ENCODE measurements at places on chromosomes 1 and 21.

- no peak for DNase-seq
Observed at GRCh38 chr1:231359113-231359512, 21.0 kb downstream of the SPRTN start.

- no peak for DNase-seq
Observed at GRCh38 chr1:54272772-54273091, 72.8 kb downstream of the MRPL37 start.

DNA sequence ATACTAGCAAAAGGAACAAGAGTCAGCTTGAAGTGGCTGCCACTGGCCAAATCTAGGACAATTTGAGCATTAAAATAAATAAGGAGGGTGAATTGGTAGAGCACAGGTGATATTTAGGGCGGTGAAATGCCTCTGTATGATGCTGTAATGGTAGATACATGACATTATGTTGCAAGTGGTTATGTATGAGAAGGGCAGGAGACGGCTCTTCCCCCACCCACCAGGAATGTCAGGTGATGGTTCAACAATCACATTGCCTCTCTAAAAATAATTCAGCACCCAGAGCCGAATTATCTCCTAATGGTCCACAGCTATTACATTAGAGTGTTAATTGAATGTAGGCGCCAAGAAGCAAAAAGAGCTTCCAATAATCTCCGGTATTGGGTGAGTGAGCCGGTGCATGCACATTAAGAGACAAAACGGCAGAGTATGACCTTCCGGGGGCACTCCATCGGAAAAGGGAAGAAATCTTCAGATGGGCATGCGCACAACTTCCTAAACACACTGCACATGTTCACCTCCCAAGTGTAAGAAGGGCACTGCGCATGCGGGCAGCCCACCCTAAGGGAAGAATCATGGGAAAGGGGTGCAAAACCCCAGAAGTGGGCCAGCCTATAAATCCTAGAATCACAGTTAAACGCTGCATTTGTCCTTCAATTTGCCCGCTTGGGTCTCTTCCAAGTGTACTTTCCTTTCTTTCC lies 6.8 kb upstream of the IFNAR1 start:
- DNase-seq = no peak

GRCh38 chr1:200288226-200288625 lies 121.6 kb downstream of the ZNF281 start:
- DNase-seq = no peak

GRCh38 chr1:93961906-93962305 lies 52.7 kb upstream of the GCLM start:
- DNase-seq = no peak

- DNase-seq = no peak
Observed at GRCh38 chr21:46617267-46618051, 12.6 kb upstream of the S100B start.

GRCh38 chr1:167158813-167159275 lies 61.8 kb upstream of the POU2F1 start:
- DNase-seq = no peak

DNA sequence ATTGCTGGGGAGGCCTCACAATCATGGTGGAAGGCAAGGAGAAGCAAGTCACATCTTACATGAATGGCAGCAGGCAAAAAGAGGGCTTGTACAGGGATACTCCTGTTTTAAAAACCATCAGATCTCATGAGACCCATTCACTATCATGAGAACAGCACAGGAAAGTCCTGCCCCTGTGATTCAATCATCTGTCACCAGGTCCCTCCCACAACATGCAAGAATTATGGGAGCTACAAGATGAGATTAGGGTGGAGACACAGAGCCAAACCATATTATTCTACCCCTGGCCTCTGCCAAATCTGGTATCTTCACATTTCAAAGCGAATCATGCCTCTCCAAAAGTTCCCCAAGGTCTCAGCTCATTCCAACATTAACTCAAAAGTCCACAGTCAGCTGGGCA lies 11.1 kb upstream of the MIA3 start:
- DNase-seq = no peak

- DNase-seq = no peak
Observed at GRCh38 chr1:11787251-11787803, 18.4 kb downstream of the MTHFR start.

DNA sequence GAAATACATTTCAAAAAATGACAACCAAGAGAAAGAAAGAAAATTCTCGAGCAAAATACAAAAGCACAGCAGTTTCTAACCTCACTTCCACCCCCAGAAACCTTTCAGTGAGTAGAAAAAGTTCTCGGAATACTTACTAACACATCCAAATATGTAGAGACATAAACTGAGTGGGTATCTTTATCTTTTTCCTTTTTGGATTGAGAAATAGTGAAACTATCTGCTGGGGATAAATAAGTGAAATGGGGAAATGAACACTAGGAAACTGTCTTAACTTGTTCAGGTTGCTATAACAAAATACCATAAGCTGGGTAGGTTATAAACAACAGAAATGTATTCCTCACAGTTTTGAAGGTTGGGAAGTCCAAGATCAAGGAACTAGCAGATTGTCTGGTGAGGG lies 72.0 kb downstream of the VCAM1 start:
- DNase-seq = no peak

All from iPS DF 6.9 (cell line).